ENCODE measurements at places on chromosomes 5 and 9.

- DNase-seq = no peak
Measured at GRCh38 chr9:105252405-105252756, 7.9 kb downstream of the SLC44A1 start.

DNA sequence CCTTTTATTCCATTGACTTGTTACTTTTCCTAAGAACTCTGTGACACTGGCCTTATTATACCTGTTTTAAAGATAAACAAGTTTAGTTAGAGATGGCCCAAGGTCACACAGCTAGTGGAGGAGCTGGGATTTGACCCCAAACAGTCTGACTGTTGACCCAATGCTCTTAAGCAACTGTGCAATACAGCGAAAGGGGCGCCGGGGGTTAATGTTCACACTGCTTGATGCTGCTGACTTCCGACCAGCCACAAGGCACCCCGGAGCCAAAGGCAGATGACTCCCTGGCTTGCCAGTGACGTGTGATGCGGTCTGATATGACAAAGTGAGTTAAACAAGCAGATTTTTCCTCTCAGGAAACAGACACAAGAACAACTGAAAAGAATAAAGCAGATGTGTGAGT lies 23.9 kb downstream of the PIK3R1 start:
- peak; percentile 83 for DNase-seq

DNA sequence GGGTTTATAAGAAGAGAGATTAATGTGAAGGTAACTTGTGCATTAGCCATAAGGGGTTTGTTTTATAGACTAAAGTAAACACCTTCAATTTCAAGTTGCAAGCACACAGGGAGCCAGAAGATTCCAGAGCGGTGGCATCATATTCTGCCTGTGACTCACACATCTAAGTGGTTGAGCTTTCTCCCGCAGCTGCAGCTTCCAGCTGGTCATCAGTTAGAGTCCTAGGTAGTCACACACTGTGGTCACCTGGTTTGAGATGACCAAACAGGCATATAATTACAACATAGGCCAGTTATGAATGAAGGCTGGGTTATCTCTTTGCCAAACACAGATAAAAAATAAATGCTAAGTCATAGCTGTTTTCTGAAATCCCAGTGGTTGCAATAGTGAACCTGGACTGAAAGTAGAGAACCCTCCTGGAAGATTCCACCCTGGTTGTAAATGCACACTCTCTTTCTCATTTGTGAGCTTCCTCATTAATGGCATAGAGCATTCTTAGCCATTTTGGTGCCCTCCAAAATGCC lies 171.3 kb downstream of the GDNF start:
- DNase-seq = peak; percentile 95

DNA sequence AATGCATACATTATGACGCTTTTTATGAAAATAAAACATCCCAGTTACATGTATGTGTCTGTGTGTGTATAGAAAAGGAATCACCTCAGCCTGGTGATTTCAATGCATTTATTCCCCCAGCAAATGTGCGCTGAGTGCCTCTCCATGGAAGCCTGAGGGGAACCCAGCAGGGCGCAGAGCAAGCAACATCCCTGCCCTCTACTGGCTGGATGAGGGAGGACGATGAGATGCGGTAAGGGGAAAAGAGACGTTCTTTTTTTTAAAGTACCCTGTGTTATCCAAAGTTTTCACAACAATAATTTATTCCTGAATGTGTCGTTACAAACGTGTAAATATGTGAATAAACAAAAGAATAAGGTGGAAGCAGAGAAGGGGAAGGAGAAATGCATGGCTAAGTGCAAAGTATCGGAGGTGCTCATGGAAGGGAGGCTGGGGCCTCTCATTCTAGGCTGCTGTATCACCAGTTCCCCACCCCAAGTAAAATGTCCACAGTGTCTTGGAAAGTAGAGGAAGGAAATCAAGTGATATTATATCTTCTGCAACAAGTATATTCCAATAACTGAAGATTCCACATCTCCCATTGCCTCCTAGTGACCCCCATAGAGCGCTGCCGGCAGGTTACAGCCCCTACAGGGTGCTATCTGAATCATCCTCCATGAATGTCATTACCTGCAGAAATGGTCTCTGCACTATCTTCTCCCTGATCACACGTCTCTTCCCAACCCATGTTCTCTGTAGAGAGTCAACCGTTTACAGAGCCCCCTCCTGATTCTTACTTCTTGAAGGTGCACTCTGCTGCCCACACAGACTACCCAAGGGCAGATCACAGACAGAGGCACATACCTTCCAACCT lies 13.0 kb upstream of the ABLIM3 start:
- DNase-seq = peak; percentile 43

DNA sequence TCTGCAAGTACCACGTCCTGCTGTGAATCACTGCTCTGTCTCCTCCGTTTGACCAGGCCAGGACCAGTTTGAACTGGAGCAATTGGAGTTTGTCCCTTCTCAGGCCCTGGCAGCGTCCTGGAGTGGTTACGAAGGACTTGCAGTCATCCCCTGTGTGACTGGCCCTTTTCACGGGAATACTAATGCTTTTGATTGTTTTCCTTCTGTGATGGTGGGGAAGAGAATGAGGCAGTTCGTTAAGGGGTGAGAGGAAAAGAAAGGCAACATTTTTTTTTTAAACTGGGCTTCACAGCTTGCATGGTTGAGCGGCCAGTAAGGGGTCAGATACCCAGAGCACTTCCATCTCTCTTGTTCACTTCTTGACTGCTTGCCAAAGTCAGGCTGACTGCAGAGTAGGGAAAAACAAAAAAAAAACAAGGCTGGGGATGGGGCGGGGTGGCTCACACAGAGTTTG lies 153.5 kb upstream of the STK32A start:
- DNase-seq = no peak

DNA sequence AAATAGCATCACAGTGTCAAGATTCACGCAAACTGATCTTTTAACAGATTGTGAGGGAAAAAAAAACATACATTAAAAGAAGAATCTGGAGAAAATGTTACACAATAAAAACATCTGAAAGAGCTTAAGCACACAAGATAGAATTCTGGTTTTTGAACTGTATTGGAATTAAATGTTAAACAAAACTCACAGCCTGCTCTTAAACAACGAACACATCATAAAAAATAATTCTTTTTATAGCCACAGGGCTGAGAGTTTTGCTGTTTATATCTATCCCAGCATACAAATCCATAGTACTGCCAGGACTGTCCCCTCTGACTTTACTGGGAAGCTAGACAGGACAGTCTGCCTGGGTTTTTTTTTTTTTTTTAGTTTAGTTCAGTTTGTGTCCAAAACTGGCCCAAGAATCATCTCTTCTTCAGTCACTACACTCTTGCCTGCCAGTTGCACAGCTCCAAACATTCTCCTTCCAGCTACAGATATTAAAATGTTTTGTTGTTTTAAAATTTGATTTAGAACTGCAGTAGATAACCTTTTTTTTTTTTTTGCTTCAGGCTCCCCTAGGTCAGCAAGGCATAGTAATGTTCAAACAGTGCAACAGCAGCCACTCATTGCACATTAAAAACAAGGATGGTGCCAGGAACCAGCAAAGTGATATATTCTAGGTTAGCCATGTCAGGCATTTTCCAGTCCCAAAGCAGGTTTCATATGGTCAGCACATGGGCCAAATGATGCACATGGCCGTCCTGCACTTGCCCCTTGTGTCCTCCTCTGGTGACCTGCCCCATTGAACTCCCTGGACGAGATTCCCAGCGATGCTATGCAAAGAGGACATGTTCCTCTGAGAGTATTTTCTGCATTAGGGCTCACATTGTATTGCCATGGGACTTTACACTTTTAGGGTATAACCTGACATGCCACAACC lies 173.6 kb downstream of the ARL15 start:
- DNase-seq = peak; percentile 3

GRCh38 chr9:93126825-93127368 lies 7.2 kb downstream of the NINJ1 start:
- DNase-seq = no peak

- DNase-seq = no peak
Measured at GRCh38 chr9:97571664-97572063, 61.5 kb downstream of the TSTD2 start.

DNA sequence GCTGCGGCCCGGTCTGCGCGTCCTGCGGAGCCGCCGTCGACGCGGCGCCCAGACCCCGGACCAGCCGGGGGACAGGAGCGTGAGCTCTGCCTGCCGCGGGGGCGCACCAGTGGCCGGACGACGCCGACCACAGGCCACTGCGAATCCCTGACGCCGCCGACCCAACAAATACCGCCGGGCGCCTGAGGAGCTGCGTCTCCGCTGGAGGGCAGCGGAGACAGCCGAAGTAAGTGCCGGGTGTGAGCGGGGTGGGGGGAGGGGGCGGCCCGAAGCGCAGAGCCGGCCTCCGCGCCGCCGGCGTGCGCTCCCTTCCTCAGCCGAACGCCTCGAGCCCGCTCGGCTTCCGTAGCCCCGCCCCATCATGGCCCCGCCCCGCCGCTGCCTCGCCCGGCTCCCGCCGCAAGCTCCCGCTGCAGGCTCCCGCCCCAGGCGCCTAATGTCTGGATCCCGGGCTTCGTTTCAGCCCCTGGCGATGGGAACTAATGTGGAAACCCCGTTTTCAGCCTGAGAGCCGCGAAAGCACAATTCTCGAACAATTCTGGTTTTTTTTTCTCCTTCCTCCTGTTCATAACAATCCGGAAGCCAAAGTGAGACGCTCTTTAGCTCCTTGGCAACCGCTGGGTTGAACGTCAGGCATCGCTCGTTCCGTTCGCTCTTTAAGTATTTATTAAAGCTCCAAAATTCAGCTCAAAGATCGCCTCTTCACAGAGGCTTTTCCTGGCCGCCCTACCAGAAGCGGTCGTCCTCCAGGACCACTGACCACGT lies at the start of gene RFK:
TSS of gene RFK (minus strand) at position 232 of the 765 bp plus-strand sequence. CDS start 255 bp downstream, outside the sequence.
- peak; percentile 94 for DNase-seq
